Activated CD4-positive, alpha-beta T cell treated with anti-CD3 and anti-CD28 coated beads for 36 hours (primary cell): ENCODE measurements at places on chromosomes 5 and 9. TPM values are rescaled to one million over a fixed set of nuclear protein-coding genes. Genes with fewer than 3 reads are reported as not detected.

The RABGAP1 gene
- 27.2 TPM for total RNA-seq

GRCh38 chr5:109412981-109413402, 3.2 kb upstream of the PJA2 start:
- no peaks in the 10 kb centered on the region for H3K27me3 ChIP-seq
- H3K4me3 ChIP-seq, result no peak overlapping the region

DNA sequence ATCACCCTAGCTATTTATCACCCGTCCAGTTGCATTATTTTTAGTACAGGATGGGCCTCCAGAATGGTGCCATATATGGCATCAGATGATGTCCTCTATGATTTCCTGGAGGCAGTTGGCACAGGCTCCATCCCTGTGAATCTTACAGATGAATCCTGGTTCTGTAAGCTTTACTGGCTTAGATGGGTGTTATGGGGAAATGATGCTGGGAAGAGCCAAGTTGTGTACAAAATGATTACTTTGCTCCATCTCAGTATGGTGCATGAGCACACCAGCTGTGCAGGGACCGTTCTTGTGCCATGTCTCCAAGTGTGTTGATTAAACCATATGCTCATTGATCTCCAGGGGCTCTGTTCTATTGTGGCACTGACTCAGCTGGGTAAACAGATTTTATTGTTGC, 755.7 kb downstream of the TLR4 start:
- no peak overlapping the region for H3K27ac ChIP-seq
- H3K4me1 ChIP-seq, result no peaks in the 10 kb centered on the region
- H3K27me3 ChIP-seq, result no peaks in the 10 kb centered on the region
- no peak overlapping the region for H3K4me3 ChIP-seq

- H3K27ac ChIP-seq, result no peak overlapping the region
- H3K36me3 ChIP-seq, result no peaks in the 10 kb centered on the region
- no peak for DNase-seq
- no peaks in the 10 kb centered on the region for H3K4me1 ChIP-seq
- no peaks in the 10 kb centered on the region for H3K27me3 ChIP-seq
- H3K4me3 ChIP-seq, result no peak overlapping the region
These were observed 567.6 kb upstream of the ADAMTS16 start for GRCh38 chr5:4572311-4573100.

The TDRD7 gene
- total RNA-seq, result 9.3 TPM
